Activated CD4-positive, alpha-beta T cell treated with anti-CD3 and anti-CD28 coated beads, Interleukin-2, amount 10 ng/mL, durations not matched to agents 24 days and 14 days (primary cell): ENCODE measurements at places on chromosomes 2 and 18.

- no peak for DNase-seq
Measured at GRCh38 chr2:106664669-106665068, 177.5 kb downstream of the CD8B2 start.

- no peak for DNase-seq
Measured at GRCh38 chr2:79369127-79369526, 143.7 kb upstream of the CTNNA2 start.

DNA sequence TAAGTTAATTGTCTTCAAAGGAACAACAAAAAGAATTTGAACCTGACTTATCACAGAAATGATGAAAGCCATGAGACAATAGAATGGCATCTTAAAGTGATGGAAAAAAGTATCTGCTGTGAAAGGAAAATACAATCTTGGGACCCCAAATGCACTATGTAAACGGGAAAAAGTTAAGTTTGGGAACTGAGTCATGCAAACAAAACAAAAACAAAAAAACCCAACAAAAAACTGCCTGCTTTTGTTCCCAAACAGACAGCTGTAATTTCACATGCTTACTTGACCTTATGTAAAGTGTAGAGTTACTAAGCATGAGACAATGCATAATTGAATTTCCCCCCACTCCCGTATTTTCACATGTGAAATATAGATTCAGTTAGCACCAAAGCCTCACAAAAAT is 122.1 kb upstream of the RBMS1 start:
- DNase-seq: no peak

DNA sequence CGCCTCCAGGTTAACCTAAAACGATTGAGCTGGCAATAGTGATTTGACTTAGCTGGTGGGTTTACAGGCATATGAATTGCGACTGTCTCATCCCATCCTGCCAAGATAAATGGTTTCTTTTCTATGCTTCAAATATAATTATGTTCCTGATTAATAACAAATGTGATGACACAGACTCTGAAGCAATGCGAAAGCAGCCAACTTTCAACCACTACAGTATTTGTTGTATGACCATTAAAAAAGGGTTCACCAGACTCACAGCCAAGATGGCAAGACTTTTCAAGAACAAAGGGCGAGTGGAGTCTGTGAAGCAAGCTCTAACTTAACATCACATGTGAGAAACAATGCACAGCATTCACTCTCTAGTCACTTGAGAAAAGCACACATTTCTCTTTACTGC is 186.6 kb downstream of the PID1 start:
- DNase-seq: no peak

DNA sequence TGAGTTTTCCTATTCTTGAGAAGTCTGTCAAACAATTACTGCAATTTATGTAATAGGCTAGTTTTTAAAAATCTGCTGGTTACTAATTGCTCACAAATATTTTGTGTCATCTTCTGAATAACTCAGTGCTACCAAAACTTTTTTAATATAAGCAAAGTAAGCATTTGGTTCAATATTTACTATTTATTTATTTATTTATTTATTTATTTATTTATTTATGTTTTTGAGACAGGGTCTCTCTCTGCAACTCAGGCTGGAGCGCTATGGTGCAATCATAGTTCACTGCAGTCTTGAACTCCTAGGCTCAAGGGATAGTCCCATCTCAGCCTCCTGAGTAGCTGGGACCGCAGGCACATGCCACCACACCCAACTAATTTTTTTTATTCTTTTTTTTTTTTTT is 60.4 kb upstream of the CDH20 start:
- DNase-seq: no peak

- DNase-seq: no peak
Measured at GRCh38 chr2:230830428-230830827, 34.3 kb upstream of the ITM2C start.

DNA sequence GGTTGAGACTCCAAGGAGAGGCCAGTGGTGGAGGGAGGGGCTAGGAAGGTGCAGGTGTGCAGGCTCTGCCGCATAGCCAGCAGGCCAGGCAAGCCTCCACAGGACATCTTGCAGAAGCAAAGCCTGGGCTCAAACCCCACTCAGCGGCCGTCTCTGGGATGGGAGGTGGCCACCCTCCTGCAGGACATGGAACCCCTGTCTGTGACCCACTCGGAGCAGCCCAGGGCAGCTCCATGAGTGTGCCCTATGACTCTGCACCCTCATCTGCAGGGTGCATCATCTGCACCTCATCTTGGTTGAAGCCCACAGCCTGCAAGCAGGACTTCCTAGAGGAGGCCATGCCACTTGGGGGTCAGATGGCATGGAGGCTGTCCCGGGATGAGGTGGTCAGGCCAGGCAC is 46.3 kb downstream of the GPC1 start:
- no peak for DNase-seq

DNA sequence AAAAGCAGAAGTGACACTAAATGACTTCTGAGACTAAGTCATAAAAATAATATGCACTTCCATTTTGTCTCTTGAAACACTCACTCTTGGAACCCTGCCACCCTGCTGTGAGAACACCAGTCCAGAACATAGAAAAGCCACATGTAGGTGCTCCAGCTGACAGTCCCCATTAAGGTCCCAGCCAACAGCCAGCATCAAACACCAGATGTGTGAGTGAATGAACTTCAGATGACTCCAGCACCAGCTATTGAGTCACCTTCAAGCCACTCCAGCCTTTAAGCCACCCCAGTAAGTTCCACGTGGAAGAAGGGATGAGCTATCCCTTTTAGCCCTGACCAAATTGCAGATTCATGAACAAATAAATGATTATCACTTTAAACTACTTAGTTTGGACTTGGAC is 31.5 kb upstream of the LGALSL start:
- no peak for DNase-seq

- no peak for DNase-seq
Measured at GRCh38 chr2:85255813-85256594, 71.8 kb downstream of the TGOLN2 start.

DNA sequence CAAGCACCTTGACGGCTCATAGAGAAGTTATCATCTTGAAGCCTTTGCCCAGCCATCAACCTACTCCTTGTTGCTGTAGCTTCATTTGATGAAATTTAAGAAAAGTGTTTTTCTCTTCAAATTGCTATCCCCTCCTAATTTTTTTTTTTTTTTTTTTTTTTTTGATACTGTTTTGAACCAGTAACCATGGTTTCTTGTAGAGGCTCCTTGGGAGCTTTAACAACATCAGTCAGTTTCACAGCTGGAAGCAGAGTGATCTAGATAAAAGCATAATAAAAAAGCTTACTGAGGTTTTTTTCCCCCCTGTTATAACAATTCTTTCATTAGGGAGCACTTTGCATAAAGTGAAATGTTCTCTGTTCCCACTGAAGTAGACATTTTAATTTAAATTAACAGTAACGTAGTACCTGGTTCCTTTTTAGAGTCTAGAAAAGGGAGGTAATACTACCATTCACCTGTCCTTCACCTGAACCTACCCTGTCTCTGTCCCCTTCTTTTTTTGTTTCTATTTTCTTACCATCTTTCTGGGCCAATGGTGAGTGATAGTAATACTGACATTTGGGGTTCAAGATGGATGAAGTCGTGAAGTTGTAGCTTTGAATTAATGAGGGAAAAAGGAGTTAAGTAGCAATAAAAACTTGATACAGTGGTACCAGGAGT is 101.5 kb downstream of the NCOA1 start:
- DNase-seq: no peak

DNA sequence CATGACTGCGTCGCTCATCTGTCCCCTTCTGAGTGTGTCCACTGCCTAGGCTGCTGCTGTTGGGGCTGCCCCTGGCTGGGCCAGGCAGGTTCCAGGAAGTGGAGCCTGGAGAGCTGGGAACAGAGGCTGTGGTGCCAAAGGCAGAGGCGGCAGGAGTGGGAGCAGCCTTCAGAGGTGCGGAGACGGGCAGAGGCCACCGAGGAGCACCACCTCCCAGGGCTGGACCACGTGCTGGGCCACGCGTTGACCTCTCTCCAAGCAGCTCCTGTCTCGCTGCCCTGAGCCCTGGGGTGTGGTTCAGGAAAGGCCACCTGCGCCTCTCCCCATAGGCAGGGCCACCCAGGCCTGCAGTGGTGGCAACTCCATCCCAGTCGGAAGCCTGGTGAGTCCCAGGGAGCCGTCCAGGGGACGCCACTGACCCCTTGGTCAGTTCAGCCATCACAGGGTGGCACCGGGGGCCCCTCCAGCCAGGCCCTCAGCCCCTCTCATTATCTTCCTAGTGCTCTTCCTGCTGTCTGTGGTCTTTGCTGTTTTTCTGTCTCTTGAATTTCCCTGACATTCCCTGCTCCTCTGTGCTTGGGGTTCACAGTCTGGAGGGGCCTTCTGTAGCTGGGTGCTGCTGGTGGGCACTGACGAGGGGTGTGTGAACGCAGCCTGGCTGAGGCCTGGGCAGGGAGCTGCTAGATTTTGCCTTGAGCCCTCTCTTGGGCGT is 122.8 kb upstream of the HS6ST1 start:
- DNase-seq: no peak

DNA sequence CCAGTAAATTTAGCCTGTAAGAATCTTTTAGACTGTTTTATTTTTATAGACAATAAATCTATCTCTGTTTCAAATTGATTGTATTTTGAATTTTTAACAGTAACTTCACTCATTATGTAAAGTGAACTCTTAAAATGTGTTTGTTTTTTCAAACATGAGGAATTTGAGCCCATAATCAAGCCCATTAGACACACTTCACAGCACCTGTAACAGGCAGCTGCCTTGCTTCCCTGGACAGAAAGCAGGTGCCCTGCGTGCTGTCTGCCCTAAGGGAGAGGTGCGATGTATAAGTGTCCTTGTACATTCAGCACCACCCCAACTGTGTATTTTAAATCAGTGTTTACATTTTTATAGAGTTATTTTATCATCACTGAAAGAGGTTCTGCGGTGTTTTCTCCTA is 186.5 kb upstream of the TPO start:
- no peak for DNase-seq
